Chondrocyte (in vitro differentiated cells): ENCODE measurements at places on chromosomes 2 and 18. TPM values are rescaled to one million over a fixed set of nuclear protein-coding genes. Genes with fewer than 3 reads are reported as not detected.

- no peak for DNase-seq
Observed at GRCh38 chr2:145329971-145330370, 810.1 kb upstream of the ZEB2 start.

DNA sequence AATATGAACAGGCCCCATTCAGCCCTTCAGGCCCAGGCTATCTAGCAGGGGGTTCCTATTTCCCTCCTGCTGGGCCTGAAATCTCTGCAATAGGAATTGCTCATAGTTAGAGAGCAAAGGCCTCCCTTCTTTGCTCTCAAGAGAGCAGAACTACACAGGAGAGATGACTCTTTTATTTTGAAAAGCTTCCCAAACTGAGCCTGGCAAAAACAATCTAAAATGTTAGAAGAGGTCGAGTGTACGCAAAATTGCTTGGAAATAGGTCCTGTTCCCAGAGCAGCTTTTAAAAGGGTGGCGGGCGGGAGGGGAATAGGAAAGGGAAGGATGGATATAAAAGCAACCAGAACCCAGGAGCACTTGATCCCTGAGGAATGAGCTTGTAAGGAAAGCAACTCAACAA lies 68.4 kb upstream of the APCDD1 start:
- DNase-seq = no peak

GRCh38 chr2:180716186-180717180 lies 263.9 kb upstream of the UBE2E3 start:
- no peak for DNase-seq

SLC5A7 gene
- not detected in 3 replicates for total RNA-seq

MALT1 gene
- total RNA-seq = 15.9 to 23.3 TPM (median 17.4 TPM) in 3 replicates

- no peak for DNase-seq
Observed at GRCh38 chr2:39379643-39380524, 57.2 kb downstream of the MAP4K3 start.

UPP2 gene
- 0.60 TPM in 1 of 3 replicates, not detected in the others for total RNA-seq

- DNase-seq = no peak
Observed at GRCh38 chr2:215530191-215530968, 94.5 kb upstream of the FN1 start.

GRCh38 chr2:174635015-174635593 lies 37.5 kb upstream of the WIPF1 start:
- DNase-seq = no peak

CCDC102B gene
- 8.1 to 9.8 TPM (median 9.1 TPM) in 3 replicates for total RNA-seq

ACKR3 gene
- 56.6 to 68.8 TPM (median 57.6 TPM) in 3 replicates for total RNA-seq

TXNDC2 gene
- 0.17 to 0.41 TPM (median 0.28 TPM) in 3 replicates for total RNA-seq

DNA sequence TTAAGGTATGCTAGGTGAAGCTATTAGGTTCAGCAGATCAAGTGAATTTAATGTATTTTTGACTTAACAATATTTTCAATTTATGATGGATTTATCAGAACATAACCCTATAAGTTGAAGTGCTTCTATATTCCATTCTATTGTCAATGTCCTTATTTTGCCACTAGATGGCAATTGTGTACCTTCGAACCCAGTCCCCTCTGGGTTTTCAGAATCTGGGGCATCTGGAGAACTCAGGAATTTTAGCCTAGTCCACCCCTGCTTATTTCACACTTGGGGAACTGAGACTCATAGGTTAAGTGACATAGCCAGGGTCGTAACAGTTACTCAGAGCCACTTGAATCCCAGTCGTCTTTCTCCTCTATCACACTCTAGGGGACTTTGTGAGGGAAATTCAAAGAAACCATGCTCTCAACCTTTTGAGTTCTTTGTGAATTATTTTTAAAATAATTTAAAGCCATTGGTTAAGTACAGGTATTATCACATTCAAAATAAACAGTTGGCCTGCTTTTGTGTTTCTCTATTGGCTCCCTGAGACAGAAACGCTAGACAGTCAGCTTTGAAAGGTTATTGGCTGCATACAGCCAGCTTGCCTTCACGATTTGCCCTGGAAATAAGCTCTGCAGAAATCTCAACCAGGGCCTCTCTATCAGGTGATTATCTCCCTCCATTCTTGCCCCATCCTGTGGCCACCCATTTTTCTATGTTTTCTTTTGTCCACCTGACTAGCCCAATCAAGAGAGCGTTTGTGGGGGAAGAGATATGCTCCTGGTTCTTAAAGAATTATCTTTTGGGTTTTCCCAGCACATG lies 145.0 kb downstream of the TTC27 start:
- no peak for DNase-seq

GRCh38 chr18:8793445-8794155 lies 88.2 kb downstream of the MTCL1 start:
- DNase-seq = no peak

GRCh38 chr18:21112543-21113105 lies 1.0 kb upstream of the ROCK1 start:
- no peak for DNase-seq

DNA sequence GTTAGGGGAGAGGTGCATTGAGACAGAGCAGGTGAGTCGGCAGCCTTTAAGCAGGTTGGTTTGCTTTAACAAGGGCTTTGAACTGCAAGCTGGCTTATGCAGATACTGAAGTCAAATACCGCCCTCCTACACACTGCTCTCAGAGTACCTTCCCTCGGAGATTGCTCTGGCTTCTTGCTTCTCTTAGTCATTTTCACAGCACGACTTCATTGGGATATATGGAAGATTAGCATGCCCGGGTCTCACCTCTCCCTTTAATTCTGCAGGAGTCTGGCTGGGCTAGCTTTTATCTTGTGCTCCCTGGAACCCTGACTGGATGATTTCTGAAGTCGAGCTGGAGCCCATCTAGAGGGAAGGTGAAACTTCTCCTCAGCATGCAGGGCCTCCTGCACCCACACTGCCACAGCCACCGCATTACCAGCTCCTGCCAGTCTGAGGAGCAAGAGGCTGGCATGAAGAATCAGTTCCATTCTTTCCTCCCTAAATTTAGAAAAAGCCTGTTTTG lies 395.5 kb upstream of the HNRNPA3 start:
- no peak for DNase-seq

GRCh38 chr18:58102875-58103274 lies 58.8 kb downstream of the NEDD4L start:
- no peak for DNase-seq

UBE2F gene
- total RNA-seq = 59.1 to 62.6 TPM (median 61.8 TPM) in 3 replicates

DNA sequence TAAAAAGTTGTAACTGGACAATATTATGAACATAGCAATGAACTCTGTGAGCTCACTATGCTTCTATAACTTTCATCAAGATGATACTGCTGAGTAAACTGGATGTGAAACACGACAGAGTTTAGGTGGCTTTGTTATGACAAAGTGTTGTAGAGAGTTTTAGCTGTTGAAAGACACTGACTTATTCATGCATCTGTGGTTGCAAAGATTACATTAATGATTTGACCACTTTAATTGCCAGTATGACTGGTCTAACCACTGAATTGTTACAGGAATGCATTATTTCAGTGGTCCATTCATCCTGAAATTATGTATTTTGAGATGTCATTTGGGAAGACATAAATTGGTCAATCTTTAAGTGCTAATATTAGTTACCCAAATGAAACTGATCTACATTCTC lies 117.9 kb downstream of the SPHKAP start:
- no peak for DNase-seq

GRCh38 chr2:30300456-30301221 lies 69.3 kb downstream of the LBH start:
- DNase-seq = no peak

DNA sequence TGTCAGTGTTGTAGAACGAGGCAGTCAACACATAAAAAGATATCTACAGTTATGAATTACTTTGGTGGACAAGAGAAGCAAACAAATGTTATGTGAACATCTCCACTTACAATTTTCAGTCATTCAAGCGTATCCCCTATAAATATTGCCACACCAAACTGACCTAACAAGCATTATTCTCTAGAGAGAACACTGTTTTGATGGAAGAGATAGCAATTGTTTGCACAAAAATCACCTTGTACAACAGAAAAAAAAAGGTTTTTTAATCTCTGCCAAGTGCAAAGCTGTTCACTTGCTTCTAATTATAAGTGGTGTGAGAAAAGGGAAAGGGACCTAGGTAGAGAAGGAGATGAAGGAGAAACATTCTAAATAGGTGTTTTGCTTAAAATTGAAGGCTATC lies 33.8 kb downstream of the PID1 start:
- no peak for DNase-seq

PKP4 gene
- total RNA-seq = 34.9 to 69.3 TPM (median 39.4 TPM) in 3 replicates
